ENCODE measurements at places on chromosomes 11 and 22.

- DNase-seq, result no peak
These were observed 1118.2 kb downstream of the BRD1 start for GRCh38 chr22:48709453-48709852.

- DNase-seq, result no peak
These were observed 268.2 kb downstream of the FAM181B start for GRCh38 chr11:82465481-82465880.

- DNase-seq, result no peak
These were observed 72.8 kb downstream of the ARL14EP start for GRCh38 chr11:30395751-30396150.

DNA sequence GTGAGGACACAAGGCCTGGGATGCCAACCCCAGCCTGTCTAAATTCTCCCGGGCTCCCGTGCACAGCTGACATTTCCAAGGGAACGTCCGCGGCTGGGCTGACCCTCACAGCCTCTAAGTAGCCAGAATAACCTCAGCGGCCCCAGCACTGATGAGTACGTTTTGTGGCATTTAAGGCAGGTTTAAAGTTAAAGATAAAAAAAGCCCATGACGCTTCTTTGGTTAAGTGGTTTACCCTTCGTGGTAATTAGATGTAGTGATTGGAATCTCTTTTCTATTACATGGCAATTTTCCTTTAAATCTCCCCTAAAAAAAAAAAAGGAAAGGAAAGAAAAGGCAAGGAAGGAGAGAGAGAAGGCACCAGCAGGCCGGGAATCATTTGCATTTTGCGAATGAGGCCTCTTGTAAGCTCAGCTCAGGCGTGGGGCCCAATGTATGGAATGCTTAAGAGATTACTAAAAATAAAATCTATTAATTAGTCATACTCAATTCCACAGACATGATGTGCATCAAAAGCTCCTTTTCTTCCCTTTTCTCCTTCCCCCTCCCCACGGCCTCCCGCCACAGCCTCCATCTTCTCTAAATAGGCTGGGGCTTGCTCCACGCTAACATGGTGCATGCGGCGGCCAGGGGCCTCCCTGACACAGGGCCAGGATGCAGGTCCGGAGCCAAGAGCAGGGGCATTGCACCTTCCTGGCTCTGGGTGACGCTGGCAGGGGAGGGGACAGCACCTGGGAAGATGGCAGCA lies 44.1 kb downstream of the MACROD1 start:
- DNase-seq, result no peak

- DNase-seq, result no peak
These were observed 28.5 kb upstream of the SMIM38 start for GRCh38 chr11:69127081-69127850.

GRCh38 chr11:127493330-127494022 lies 492.9 kb upstream of the KIRREL3 start:
- no peak for DNase-seq

DNA sequence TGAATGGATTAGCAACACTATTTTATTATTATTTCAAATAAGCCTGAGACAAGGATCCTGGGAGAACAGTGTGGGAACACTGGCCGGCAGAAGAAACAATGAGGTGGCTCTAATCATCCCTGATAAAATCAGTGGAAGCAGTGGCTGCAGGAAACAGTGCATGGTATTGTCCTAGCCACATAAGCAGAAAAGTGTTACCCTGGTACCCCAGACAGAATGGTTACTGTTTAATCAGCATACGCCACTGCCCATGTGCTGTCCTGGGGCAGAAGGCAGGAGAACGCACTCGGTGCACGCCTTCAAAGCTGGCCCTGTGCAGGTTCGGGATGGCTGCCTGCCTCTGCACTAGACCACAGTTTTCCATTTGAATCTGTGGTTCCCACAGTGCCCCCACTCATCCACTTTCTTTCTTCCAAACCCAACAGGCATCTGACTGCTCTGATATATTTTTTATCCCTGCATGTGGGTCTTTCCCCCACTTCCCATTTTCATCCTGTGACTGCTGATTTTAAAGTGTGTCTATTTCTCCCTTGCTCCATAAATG lies 25.7 kb downstream of the OPCML start:
- no peak for DNase-seq

Measured in CD4-positive, alpha-beta T cell treated with Interleukin-4 for 1 hour (primary cell).